ENCODE measurements at places on chromosomes 2 and 18.

DNA sequence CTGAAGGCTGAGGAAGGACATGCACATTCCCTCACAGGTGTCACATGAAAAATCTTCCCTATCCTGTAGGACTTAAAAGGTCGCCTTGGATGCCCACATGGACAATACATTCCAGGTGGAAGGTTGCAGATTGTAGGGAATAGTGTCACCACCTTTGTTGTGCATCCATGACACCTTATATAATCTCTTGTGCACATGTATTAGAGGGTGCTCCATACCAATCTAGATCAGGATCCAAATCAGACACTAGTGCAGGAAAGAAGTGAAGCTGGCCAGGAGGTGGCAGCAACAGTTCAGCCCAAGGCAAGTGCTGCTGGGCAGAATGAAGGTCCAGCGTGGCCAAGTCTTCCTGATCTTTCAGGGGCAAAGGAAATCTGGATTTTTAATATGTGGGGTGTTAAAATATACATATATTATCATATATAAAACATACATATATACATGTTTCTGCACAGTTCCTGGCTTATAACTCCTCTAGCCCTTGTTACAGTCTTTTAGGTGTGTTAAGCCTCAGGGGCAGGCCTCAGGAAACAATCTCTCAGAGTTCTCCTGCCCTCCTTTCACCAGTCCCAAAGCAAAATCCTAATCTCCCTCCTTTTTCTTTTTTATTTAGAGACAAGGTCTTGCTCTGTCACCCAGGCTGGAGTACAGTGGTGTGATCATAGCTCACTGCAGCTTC lies 16.6 kb downstream of the NIF3L1 start:
- no peak for DNase-seq

DNA sequence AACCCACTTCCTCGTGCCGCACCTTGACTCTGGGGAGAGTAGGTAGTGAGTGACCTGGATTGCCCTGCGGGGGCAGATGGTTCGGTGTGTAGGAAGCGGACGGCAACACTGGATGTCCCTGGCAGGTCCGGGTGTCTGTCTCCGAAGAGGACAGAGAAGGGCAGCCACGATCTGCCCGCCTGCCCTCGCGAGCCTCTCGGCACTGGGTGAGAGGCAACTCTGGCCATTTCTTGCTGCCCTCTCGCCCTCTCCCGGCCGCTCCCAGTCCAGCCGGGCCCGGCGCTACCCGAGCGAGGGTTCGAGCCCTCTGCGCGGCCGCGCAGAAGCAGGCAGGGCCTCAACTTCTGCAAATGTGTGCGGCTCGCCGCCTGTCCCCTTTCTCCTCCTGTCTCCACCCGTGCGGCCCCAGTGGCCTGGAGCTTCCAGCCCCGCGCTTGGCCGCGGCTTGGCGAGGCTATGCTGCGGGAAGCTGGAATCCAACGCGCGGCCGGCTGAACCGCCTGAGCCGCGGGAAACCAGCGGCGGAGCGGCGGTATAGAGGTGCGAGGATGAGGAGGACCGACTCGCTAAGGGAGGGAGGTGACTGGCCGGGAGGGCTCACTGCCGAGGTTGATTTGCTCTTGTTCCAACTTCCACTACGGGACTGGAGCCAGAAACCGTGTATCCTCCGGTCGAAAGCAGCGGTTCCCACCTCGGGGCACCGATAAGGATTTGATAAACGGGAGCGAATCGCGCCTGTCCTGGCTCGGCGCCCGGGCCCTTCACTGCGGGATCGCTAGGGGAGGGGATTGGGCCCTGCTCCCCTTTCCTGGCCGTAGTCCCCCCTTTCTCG lies 1.5 kb downstream of the EPAS1 start:
- DNase-seq, result no peak

DNA sequence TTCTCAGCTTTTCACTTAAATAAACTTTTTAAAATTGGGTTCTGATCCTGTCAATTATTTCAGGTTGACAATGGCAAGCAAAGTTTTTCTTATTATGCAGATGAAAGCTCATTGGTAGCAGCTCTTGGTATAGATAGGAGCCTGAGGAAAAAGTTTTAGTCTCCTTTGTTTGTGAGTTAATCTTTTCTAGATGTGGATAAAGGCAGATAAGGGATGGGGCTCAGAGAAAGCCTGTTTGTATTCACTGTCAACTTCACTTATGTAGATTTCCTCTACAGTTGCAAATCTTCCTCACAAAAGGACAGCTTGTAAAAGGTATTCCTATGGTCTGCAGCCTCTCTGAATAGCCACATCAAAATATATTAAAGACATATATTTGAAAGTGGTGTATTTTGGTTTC lies 224.5 kb upstream of the SPOPL start:
- no peak for DNase-seq

GRCh38 chr18:59393381-59393780 lies 34.3 kb upstream of the LMAN1 start:
- no peak for DNase-seq

DNA sequence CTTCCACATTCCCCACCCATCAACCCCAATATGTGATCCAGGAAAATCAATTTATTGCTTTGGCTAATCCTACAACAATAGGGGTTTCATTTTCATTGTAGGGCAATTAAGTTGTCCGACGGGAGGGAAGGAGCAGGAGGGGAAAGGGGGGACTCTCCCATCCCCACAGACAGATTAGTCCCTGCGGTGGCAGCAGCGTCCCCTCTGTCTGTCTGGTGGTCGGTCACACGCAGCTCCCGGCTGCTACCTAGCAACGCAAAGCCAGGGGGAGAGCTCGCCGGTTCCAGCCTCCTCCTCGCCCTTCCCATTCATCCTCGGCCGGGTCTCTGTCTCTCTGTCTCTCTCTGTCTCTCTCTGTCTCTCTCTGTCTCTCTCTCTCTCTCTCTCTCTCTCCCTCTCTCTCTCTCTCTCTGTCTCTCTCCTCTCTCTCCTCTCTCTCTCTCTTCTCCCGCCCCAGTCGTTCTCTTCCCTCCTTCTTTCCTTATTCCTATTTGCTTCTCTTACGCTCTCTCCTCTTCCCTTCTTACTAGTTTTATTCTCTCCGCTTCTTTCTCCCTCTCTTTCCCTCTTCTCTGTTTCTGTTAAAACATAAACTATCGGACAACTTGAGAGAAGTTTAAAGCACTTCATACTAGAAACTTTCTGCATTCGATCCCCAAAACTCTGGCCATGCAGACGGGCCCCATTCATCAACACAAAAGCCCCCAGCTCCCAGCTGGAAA lies 1.2 kb downstream of the LRP2 start:
- DNase-seq, result no peak

- DNase-seq, result no peak
Observed at GRCh38 chr2:223735035-223735640, 102.2 kb downstream of the AP1S3 start.

DNA sequence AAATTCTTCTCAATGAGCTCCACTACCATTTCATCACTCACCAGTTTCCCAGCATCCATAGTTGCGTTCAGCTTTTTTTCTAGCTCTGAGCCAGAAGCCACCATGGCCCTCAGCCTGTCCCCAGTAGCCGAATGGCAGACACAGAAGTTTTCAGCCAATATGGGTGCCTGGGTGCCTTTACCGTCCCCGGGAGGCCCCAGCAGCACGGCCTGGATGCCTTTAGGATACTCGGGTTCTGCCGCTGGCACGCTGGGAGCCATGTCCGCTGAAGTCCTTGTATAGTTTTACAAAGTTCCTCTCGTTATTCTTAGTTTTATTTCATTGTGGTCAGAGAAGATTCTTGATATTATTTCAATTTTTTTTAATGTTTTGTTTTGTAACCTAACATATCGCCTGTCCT lies 187.2 kb downstream of the MEMO1 start:
- no peak for DNase-seq

DNA sequence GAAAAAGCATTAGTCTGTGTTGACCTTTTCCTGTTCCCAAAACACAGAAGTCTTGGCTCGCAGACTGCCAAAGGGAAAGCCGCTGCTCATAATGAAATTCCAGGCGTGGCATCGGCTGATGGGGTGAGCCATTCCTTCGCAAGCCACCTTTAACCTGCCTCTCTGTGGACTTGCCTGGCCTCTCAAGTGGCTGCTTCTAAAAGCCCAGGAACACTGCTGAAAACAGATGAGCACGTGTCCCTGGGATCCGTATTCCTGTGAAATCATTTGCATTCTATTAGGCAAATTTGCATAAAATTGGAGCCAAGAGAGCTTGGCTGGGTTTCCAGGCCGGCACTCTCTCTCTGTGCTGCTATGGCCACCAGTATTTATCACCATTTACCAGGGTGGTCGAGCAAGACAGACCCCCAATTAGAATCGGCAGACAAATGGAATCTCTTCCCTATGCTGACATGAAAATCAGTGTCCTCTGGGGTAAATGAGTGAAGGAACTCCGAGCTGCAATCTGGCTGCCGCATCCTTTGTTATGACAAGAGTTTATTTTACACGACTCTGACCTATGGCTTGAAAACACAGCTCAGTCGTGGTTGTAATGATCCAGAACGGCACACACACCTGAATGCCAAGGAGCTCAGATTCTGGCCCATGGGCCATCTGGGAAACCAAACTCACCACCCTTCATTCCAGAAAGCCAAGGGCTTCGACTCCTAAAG lies 21.7 kb downstream of the BCL2 start:
- DNase-seq, result no peak

DNA sequence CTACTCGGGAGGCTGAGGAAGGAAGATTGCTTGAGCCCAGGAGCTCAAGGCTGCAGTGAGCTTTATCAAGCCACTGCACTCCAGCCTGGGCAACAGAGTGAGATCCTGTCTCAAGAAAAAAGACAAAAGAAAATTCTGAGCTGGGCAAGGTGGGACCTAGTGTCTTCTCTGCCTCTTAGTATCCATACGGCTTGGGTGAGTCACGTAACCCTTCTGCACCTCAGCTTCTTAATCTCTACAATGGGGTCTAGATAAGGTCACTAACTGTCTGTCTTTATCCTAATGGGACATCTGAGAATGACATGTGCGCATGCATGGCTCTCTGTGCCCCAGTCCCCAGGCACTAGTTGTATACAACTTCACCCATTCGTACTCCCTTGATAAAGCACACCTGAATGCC lies 53.4 kb upstream of the TLK1 start:
- DNase-seq, result no peak

DNA sequence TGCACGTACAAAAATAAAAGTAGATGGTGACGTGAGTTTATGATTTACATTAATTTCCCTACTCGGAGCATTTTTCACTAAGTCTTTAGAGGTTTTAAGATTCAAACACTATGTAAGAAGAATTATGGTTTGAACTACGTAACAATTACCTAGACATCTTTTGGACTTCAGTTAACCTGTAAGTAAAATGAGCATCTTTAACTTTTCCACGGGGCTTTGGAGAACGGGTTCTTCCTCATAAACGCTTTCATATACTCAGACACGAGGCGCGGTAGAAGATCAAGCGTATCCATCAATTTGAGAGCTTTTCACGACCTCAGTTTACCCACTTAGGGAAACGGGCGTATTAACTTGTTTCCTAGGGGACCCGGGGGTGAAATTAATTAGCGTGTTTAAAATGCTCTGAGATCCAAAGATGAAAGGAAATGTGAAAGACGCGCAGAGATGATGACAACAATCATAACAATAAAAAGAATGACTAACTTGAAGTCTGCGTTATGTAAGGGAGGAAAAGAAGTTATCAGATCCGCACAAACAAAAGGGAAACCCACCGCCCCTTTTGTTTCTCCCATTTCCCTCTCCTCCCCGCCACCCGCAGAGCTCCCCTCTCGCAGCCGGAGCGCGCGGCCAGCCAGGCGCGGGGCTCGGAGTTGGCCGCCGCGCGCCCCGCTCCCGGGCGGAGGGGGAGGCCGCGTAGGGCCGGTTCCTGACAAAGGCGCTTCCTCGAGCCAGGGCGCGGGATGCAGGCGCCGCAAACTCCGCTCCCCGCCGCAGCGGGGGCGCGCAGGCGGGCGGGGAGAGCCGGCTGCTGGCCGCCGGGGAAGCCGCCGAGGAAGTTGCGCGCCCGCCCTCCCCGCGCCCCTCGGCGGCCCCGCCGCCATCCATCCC lies 807 bp downstream of the PELI1 start:
- peak; percentile 5 for DNase-seq

DNA sequence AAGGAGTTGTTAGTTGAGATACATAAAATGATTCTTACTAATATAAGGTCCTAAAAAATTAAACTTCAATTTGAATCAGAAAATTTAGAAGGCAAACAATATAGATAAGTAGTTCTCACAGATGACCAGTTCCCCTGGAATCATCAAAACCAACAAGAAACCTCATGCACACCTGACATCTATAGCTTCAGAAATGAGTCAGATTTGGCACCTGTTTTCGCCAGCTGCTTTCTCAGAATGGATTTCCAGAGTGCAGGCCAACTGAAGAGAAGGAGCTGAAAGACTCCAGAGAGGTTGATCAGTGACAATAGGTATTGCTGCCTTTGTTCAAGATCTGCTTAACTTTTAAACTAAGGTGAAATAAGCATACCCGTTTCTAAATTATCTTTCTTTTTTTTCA lies 192.4 kb downstream of the RDH14 start:
- DNase-seq, result no peak

GRCh38 chr2:62705007-62705829 lies at the start of gene EHBP1:
EHBP1 (plus strand) TSS chr2:62705713; CDS start chr2:62707192, 1,479 bp downstream.
- DNase-seq, result peak; percentile 92

DNA sequence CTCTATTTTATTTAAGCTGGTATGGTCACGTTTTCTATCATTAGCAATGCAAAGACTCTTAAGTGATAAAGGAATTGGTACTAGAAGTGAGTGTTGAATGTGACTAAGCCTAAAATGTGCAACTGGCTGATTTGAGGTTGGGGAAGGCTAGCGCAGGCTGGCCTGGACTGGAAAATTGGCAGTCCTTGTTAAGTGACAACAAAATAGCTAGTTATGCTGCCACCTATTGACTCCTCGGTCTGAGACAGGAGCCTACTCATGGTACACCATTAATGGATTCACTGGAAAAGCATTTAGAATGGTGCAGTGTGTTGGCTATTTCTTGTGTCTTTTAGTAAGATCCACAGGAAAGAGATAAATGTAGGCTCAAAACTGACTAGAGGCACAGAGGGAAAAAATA lies 5.7 kb upstream of the WIPF1 start:
- DNase-seq, result no peak

- DNase-seq, result no peak
Observed at GRCh38 chr2:157229572-157229971, 27.9 kb upstream of the GALNT5 start.

GRCh38 chr2:19785447-19785846 lies 116.3 kb downstream of the TTC32 start:
- no peak for DNase-seq

DNA sequence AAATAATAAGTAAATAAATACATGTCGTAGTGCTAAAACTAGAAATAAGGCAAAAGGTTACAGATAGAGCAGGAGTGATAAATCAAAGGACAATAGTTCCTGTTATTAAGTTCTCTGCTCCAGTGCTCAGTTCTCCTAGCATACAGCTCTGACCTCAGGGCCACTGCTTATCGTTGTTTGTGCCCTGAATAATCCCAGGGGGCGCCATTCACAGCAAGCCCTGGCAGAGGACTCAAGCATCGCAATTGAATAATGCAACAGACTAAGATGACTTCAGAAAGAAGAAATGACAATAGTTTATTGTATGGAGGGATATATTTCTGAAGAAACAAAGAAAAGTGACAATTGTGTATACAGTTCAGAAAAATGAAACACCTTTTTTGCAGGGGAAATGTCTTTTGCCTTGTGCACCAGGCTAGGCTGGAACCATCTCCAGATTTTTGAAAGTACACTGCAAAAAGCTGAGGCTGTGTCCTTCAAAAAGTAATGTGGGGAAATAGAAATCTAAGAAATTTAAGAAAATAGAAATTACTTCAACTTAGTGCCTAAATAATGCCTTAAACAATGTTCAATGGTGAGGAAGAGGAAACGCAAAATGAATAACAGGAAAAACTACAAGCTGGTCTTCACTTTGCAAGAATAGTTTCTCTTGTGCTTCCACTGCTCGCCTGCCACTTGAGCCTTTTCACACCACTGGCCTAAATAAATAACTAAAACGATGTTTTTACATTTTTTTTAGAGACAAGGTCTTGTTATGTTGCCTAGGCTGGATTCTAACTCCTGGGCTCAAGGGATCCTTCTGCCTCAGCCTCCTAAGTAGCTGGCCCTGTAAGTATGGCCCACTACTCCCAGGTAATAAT lies 19.0 kb upstream of the CCNYL1 start:
- no peak for DNase-seq
